ENCODE measurements at places on chromosomes 12 and 14.

GRCh38 chr12:112905451-112906089 lies 1.2 kb upstream of the OAS1 start:
- DNase-seq = no peak

DNA sequence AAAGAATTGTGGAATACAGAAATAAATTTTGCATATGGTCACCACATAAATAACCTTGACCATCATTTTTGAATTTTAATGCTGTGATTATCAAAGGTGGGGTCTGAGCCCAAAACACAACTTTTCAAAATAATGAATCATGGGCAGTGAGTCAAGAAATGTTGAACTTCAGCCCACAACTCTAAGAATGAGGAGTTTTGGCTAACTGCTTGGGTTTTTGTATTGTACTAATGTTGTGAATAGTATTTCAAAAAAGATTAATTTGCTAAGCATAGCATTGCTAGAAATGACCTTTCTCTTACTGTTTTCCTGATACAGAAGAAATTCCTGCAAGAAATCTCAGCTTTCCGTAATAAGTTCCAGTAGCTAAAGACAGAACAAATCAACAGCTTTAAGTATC lies 24.4 kb upstream of the YARS2 start:
- no peak for DNase-seq

- no peak for DNase-seq
These were observed 26.6 kb upstream of the NXPH4 start for GRCh38 chr12:57190037-57190436.

DNA sequence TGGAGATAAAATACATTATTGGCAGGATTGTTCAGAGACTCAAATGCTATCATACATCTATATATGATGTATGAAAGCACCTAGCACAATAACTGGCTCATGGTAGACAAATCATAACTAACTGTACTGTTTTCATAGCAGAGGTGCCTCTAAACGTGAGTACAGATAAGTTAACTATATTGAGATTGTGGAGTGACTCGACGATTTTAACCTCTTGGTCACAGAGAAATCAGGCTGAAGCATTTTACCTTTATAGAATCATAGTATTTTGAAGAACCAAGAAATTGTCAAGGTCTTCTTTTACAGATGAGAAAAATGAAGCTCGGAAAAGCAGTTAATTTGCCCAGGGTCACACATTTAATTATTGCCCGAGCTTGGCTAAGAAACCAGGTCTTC lies 666 bp upstream of the DERA start:
- no peak for DNase-seq

DNA sequence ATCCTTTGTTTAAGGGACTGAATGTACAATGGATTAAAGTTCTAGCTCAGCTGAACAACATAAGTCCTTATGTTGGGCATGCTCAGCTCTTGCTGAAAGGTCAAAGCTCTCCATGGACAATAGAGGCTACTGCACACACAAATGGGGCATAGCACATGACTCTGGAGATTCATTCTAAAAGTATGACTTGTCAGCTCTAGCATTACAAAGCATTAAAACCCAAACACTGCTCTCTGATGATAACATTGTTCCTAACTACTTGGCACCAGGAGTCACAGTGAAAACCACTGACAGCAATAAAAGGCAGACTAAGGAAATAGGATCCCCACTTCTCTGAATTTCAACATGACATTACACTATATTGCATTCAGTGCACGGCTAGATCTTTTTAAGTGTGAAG lies 21.9 kb upstream of the FSCB start:
- no peak for DNase-seq

GRCh38 chr14:64611358-64612020 lies 61.7 kb downstream of the PPP1R36 start:
- DNase-seq = no peak

GRCh38 chr14:74875204-74875603 lies 741 bp downstream of the PROX2 start:
- DNase-seq = no peak

- no peak for DNase-seq
These were observed 223.3 kb downstream of the RGS6 start for GRCh38 chr14:72155379-72155993.

- no peak for DNase-seq
These were observed 177.2 kb downstream of the FOXA1 start for GRCh38 chr14:37417833-37418232.

- no peak for DNase-seq
These were observed 1.1 kb downstream of the ANKS1B start for GRCh38 chr12:99983456-99984258.

GRCh38 chr12:57476162-57476992 lies 3.3 kb downstream of the ARHGAP9 start:
- peak; percentile 94 for DNase-seq

DNA sequence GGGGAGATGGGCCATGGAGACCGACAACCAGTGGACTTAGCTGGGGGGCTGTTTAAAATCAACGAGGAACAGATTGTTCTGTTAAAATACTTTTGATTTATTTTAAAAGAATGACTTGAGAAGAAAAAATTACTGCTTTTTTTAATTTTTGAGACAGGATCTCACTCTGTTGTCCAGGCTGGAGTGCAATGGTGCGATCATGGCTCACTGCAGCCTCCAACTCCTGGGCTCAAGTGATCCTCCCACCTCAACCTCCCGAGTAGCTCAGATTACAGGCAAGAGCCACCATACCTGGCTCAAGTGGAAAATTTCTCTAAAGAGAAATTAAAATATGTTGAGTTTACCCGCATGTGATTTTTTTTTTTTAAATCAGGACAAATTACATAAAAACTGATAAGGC lies 80.6 kb downstream of the SCARB1 start:
- DNase-seq = no peak

- DNase-seq = no peak
These were observed 72.7 kb downstream of the SMOC1 start for GRCh38 chr14:69951935-69952334.

DNA sequence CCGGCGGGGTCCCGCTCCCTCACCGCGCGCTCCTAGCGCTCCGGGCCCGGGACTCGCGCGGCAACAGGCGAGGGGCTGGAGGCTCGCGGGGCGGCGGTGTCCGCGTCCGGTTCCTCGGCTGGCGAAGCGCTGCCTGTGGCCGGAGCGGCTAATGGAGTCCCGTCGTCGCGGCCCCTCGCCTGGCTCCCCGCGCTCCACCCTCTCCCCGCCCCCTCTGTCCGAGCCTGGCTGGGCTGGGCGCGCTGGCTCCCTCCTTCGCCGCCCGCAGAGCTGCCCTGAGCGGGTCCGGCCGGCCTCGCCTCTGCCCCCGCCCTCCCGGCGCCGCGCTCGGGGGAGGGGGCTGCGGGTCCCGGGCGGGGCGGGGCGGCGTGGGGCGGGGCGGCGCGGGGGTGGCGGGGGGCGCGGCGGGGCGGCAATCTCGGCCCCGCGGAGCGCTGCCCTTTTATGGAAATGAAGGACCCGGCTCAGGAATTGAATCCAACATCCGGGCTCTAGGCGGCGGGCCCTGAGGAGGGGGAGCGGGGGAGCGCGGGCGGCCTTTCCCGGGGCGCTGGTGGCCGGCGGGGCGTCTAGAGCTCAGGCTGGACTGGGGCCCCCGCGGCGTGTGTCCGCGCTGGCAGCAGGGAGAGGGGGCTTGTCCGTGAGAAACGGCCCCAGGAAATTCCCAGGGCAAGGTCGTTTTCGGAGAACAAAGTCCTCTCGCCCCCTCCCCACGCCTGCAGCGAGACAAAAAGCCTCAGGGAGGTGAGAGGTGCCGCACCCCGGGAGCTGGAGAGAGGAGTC lies at the start of gene FERMT2:
TSS of gene FERMT2 (minus strand) at position 153 of the 783 bp plus-strand sequence. CDS start 482 bp downstream, outside the sequence.
- peak; percentile 40 for DNase-seq

DNA sequence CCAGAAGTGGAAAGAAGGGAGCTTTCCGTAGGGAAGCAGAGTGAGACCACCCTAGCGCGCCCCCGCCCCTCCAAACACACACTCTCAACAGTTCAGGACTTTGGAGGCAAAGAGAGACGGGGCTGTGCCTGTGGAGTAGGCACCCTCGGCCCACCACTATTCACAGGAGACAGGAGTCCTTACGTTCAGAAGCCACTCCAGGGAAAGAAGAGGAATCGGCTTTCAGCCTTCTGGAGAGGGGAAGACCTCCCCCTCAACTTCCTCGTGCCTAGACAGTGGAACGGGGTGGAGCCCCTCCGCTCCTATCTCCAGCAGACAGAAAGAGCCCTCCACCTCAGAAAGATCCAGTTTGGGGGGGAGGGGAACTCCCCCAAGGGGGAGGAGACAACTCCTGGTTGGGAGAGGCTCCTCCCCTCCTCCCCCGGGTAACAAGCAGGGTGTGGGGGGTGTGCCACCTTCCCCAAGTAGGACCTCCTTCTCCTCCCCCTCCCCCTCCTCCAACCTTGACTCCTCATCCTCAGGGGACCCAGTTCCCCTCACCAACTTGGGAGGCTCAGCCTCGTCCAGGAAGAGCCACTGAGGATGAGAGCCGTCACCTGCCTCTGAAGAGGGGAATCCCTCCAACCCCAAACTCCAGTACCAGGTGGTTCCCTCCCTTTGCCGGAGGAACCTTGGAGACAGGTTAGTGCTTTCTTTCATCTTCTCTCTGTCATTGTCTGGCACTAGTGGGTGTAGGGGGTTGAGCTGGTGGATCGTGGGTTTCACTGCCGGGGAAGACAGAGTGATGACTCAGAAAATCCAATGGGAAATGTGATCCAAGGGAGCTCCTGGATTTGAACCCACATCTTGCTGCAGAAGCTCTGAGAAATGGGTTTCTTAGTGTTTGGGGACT lies 883 bp downstream of the FOXJ2 start:
- DNase-seq = peak; percentile 61

GRCh38 chr12:112353393-112353792 lies 28.8 kb downstream of the HECTD4 start:
- no peak for DNase-seq

- DNase-seq = no peak
These were observed 756.5 kb upstream of the TBX3 start for GRCh38 chr12:115440438-115440837.

GRCh38 chr12:1837541-1838204 lies 17.3 kb downstream of the LRTM2 start:
- DNase-seq = no peak

- no peak for DNase-seq
These were observed 122.3 kb upstream of the FBXO33 start for GRCh38 chr14:39554576-39554975.

GRCh38 chr12:49050507-49051372 lies 9.9 kb downstream of the KMT2D start:
- no peak for DNase-seq

DNA sequence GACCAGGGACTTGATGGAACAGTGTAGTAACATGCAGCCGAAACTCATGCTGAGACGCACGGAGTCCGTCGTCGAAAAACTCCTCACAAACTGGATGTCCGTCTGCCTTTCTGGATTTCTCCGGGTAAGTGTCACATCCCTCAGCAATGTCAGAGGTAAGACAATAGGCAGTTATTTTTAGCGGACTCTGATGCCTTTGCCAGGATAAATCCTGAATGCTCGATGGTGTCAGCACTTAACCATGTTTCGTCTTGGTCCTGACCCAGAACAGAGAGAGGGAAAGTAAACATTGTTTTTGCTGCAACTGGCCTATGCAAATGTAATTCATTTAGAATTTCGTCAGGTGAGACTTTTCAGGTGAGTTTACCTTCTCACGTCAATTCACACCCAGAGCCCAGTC lies 112.3 kb downstream of the PLXNC1 start:
- no peak for DNase-seq

- no peak for DNase-seq
These were observed 31.7 kb upstream of the NINJ2 start for GRCh38 chr12:694734-695503.

GRCh38 chr14:68223631-68224030 lies 404.1 kb downstream of the RAD51B start:
- no peak for DNase-seq

DNA sequence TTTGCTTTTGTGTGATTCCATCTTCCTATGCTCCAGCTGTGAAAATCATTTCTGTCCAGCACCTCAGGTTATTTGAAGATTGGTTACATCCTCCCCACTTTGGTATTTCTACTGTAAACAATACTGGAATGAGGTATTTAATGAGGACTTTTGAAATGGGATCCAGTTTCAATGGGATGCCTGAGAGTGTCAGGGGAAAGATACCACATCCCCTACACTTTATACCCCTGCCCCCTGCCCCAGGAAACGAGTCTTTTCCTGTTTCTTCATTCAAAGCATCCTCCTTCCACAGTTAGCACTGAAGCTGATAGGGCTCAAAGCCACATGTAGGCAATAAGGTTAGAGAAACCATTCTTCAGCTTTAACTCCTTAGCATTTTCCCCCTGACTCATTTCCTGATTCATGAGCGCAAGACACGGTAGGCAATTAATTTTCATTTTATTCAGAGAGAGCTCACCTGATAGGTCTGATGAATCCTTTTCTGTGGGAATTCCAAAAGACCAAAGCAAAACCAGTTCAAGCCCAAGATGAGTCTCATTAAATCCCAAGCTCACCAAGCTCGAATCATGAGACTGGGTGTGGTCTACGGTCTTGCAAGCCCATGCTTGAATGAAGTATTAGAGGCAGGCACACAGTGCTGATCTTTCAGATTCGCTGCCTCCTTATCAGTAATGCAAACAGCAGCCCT lies 143.6 kb upstream of the CRY1 start:
- no peak for DNase-seq

GRCh38 chr14:31898838-31899528 lies 178.1 kb upstream of the ARHGAP5 start:
- DNase-seq = no peak

DNA sequence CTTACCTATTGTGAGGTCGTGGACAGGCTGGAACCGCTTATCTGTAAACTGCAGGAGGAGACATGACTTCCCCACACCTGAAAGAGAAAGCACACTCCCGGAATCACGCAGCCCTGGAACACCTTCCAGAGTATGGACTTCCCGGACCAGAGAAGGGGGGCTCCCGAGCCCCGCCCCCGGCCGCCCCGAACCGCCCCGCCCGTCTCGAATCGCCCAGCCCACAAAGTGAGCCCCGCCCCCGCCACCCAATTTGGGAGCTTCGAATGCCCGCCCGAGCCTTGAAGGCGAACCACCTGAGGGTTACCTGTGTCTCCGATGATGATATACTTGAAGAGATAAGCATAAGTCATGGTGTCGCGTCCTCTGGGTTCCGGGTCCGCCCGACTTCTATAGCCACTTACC lies 235 bp downstream of the RAB2B start:
- DNase-seq = no peak

- DNase-seq = no peak
These were observed 177.6 kb downstream of the EXOC5 start for GRCh38 chr14:57091030-57091608.

GRCh38 chr14:64708148-64709004 lies 4.2 kb downstream of the PLEKHG3 start:
- DNase-seq = peak; percentile 65

DNA sequence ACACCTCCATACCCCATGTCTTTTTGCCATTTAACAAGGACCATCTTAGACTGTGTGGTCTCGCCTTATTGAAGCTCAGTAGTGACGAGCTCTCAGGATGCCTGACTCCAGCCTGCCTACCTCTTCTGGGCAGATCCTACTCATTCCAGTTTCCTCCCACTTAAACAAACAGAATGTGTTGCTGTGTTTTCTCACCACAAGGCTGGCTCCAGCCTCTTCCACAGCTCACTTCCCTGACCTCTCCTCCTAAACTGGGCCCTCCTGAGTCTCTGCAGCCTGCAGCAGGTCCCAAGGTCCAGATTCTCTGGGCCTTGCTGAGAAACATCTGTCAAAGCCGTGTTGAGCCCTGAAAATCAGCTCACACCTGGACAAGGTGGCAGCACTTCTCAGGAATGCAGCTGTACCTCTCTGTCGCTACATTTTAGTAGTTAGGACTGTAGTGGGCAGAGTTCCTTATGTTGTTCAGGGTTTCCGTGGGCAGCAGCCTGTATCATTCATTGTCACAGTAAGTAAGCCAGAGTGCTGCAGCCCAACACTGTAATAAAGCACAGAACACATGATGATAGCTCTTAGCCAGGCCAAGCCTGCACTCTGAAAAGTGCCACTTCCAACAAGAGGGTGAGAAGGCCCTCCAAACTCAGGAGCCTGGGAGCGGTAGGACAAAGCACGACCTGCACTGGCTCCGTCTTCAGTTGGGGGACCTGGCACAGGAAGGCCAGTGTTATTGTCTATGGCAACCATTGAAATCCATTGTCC lies 68.5 kb downstream of the NKX2-1 start:
- DNase-seq = no peak
